Right ventricle myocardium superior (tissue), 1 donor: ENCODE measurements at places on chromosomes 3 and 15. TPM values are rescaled to one million over a fixed set of nuclear protein-coding genes. Genes with fewer than 3 reads are reported as not detected.

DNA sequence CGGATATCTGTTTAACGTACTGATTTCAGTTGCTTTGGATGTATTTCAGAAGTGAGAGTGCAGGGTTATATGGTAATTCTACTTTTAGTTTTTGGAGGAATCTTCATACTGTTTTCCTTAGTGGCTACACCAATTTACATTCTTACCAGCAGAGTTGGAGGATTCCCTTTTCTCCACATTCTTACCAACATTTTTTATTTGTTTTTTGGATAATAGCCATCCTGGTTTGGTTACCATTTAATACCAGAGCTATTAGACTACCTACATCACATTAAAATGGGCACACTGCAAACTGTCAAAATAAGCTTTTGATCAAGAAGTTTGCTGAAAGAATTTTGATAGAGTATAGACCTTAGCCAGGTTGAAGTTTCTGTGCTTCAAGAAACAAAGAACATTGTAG lies 217.2 kb upstream of the CFAP20DC start:
- DNase-seq, result no peak

GRCh38 chr15:61049028-61049427 lies 180.1 kb downstream of the RORA start:
- DNase-seq, result no peak

- DNase-seq, result no peak
Measured at GRCh38 chr15:98800437-98801233, 152.3 kb downstream of the IGF1R start.

DNA sequence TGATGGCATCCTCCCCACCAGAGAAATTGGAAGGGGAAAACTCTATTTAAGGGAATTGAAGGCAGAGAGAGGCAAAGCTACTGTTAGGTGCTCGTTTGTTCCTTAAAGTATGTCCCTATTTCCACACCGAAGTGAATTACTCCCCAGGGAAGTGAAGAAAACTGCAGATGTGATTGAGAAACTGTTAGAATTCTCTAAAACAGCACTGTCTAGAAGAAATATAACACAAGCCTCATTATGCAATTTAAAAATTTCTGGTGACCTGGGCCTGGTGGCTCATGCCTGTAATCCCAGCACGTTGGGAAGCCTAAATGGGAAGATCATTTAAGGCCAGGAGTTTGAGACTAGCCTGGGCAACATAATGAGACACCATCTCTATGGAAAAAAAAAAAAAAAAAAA lies 305.0 kb downstream of the SHQ1 start:
- no peak for DNase-seq

- peak; percentile 56 for DNase-seq
Measured at GRCh38 chr15:100311154-100311625, 30.6 kb downstream of the ADAMTS17 start.

DNA sequence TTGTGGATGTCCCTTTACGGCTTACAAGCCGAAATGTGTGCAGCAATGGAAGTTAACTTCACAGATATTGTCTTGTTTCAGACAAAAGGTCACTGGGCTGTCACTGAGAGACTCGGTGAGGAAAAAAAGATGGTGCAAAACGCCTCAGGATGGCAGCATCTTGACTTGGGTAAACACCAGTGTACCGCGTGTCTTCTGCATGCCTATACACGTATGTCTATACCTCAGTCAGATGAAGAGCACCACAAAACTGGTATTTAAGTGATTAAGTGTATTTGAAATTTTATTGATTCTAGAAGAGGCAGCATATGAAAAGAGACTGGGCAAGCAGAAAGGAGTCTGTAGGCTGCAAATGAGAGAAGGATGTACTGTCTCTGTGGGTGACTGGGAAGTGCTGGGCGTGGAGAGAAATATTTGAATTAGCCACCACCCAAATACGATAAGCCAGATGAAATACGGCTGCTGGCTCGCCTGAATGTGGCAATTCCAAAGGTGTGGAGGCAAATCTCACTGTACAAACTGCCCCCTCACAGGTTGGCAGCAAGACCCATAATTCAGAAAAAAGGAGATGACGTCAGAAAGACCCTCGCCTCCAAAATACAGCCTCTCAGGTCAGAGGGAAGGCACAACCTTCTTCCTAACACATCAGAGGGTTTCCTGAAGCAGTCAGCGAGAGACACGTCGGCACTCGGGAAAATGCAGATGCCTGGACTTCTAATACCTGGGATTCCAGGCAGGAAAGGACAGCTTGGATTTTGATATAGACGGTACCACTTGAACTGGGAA lies 53.4 kb upstream of the NEO1 start:
- DNase-seq, result no peak

DNA sequence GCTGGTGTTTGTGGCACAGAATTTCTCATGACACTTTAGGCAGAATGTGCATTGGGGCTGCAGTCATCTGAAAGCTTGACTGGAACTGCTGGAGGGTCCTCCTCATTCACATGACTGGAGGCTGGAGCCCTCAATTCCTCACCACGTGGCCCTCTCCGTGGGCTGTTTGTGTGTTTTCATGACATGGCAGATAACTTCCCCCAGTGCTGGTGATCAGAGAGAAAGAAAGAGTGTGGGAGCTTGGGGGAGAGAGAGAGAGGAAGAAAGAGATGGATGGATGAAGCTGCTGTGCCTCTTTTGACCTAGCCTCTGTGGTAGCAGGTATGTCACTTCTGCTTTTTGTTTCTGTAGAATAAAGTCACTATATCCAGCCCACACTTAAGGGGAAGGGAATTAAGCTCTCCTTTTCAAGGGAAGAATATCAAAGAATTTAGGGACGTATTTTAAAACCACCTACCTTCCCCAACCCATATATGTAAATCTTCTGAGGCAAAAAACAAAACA lies 169.6 kb upstream of the IL12A start:
- no peak for DNase-seq

GRCh38 chr3:187986514-187986934 lies 167.4 kb upstream of the LPP start:
- no peak for DNase-seq

- DNase-seq, result no peak
Measured at GRCh38 chr3:150970665-150971324, 1.7 kb downstream of the CLRN1 start.

- no peak for DNase-seq
Measured at GRCh38 chr15:71279757-71280141, 164.5 kb downstream of the THSD4 start.

DNA sequence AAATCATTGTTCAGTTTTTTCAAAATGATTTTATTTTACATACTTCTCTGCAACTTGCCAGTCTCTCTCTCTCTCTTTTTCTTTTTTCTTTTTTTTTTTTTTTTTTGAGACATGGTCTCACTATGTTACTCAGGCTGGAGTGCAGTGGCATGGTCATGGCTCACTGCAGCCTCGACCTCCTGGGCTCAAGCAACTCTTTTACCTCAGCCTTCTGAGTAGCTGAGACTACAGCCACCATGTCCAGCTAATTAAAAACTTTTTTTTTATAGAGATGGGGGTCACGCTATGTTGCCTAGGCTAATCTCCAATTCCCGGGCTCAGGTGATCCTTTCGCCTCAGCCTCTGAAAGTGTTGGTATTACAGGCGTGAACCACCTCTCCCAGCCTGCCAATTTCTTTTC lies 12.1 kb upstream of the ARID3B start:
- DNase-seq, result no peak

- no peak for DNase-seq
Measured at GRCh38 chr15:92243227-92243626, 150.5 kb upstream of the ST8SIA2 start.

GRCh38 chr3:11807686-11808085 lies 39.0 kb downstream of the TAMM41 start:
- DNase-seq, result no peak

DNA sequence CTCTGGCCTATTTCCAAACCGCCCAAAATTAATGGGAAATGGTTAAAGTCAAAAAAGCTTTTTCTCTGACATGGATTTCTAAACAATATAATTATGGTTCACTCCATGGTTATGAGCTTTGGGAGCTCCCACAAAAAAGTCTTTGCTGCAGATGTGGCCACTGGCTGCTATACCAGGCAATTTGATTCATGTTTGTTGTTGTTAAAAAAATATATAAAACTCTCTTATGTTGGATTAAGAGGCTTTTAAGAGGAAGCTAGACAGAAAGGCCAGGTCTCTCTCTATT lies 258.6 kb downstream of the TIGIT start:
- no peak for DNase-seq

DNA sequence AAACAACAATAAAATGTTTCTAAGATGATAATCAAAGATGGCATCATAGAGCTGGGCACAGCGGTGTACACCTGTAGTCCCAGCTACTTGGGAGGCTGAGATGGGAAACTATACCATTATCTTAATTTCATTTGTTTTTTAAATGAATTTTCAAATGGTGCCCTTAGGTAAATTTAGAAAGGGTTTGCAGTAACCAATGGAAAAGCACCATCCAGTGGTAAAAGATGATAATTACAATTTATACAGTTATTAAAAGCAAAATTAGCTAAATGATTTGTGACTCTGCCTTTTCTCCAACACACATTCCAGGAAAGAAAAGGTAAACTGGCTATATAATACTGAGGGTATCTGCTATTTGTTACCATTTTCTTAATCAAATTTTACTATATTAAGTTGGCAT lies 14.4 kb upstream of the ANKRD28 start:
- no peak for DNase-seq

DNA sequence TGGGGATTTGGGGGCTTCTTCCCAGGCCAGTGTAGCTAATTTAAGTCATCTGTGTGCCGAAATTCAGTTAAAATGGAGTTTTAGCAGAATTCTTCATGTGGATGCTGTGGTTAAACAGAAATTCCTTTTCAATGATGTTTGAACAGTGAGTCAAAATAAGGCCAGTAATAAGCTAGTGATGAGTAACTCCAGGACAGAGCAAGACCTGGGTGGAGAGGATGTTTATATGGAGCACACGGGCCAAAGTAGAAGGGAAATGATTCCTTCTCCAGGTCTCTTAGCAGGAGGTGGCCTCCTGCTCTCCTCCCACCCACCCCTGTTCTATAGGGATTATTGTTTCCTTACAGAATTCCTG lies 31.9 kb upstream of the UACA start:
- no peak for DNase-seq

DNA sequence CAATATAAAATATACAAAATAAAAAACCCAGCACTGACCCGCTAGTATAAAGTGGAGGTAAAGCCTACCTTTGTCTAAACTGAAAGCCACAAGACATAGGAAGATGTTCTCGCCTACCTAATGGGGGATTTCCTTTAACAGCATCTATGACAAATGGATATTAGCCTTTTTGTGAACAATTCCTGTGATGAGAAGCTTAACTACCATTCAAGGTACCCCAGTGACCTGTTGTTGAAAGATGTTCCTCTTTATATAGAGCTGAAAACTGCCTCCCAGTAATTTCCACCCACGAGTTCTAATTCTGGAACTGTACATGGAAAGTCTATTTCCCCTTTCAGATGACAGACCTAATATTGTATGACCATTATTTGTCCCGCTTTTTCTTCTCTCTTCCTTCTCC lies 109.8 kb upstream of the RASGRP1 start:
- no peak for DNase-seq

- DNase-seq, result no peak
Measured at GRCh38 chr3:86388820-86389219, 602.1 kb downstream of the VGLL3 start.

DNA sequence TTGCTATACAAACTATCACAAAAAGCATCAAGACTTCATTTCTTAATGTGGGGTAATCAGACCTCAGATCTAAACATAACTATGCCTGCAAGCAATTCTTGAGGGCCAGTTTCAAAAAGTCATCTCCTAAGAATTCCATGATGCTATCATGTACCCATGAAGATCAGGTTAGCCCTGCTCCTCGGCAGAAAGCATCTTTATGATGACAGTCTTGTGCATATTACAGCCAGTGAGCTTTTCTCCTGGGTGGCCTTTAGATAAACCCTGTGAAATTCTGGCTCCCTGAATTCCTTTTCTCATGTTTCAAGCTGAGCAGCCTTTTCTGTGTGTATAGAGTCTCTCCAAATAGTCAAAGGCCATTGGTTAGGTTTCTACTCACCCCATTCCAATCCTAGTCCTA lies 201.9 kb upstream of the MCTP2 start:
- no peak for DNase-seq

DNA sequence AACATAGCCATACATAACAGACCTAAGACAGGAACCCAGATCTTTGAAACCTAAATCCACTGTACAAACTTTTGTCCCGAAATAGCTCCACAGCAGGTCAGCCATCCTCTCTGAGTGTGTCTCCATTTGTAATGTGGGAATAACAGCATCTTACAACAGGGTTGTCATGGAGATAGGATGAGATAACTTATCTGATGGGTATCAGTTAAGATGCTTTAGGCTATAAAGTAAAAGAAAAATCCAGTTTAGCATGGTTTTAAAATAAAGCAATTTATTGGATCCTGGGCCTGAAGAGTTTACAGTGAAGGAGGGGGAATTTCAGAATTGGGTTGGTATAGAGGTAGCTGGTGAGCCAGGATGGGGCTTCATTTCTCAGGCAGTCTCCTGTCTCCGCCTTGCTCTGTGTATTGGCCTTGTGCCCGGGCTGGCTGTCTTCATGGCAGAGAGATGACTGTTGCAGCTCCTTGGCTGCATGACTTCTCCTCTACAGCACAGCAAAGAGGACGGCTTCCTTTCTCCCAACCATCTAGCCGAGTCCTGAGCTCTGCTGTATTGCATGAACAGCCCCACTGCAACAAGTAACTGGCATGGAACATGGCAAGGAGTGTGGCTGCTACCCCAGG lies 131.9 kb upstream of the PROK2 start:
- DNase-seq, result peak; percentile 52

The STARD5 gene
- 2.3 TPM for total RNA-seq

The SCN11A gene
- 0.05 TPM for total RNA-seq

The ADAMTS7 gene
- total RNA-seq, result 31.0 TPM

The C3orf80 gene
- total RNA-seq, result not detected

The CHRNA5 gene
- total RNA-seq, result 4.2 TPM

The GCSAM gene
- total RNA-seq, result not detected

The THRB gene
- total RNA-seq, result 24.1 TPM

The GCNT3 gene
- total RNA-seq, result not detected

The BSN gene
- total RNA-seq, result 0.27 TPM

The SPATA16 gene
- total RNA-seq, result not detected

The GRM2 gene
- total RNA-seq, result 0.08 TPM

The MCF2L2 gene
- 0.51 TPM for total RNA-seq

The RPL14 gene
- total RNA-seq, result 992 TPM

The C3orf85 gene
- total RNA-seq, result not detected

The CACNA2D3 gene
- 35.5 TPM for total RNA-seq

The CLDN1 gene
- total RNA-seq, result not detected

The SPINT1 gene
- 0.59 TPM for total RNA-seq

The TMF1 gene
- 16.6 TPM for total RNA-seq

The AMT gene
- total RNA-seq, result 32.2 TPM

The WDR5B gene
- total RNA-seq, result 2.4 TPM

The PLA1A gene
- 1.6 TPM for total RNA-seq

The SIN3A gene
- 25.4 TPM for total RNA-seq

The GOLGA8J gene
- not detected for total RNA-seq
